ENCODE measurements at places on chromosomes 13 and 19.

GRCh38 chr13:37657134-37657533, 58.6 kb upstream of the POSTN start:
- no peak for DNase-seq

DNA sequence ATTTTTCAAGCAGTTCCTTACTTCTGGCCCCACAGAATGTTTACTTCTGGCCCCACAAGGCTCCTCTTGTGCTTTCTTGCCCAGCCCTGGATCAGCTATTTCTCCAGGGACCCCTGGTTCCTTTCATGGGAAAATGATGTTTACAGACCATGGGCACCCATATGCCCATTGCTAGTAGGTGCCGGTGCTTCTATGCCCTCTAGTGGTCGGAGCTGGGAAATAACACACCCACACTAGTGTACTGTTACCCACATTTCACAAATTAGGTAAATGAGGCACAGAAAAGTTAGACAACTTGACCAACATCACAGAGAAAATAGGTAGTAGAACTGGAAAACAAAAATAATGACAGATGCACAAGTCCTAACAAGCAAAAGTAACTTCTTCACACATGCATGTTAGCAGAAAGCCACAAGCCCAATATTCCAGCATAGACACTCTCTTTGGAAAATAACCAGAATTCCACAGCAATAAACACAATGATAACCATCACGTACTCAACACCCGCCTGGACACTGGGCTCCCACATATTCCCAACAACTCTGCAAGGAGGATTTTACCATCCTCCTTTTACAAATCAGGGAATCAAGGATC, 1.3 kb upstream of the CEACAM6 start:
- peak; percentile 51 for DNase-seq

- DNase-seq, result no peak
These were observed 708 bp upstream of the ERCC1 start for GRCh38 chr19:45424191-45425058.

GRCh38 chr13:26839682-26840081, 79.1 kb upstream of the GPR12 start:
- no peak for DNase-seq
